Osteocyte (in vitro differentiated cells): ENCODE measurements at places on chromosomes 7 and 10. TPM values are rescaled to one million over a fixed set of nuclear protein-coding genes. Genes with fewer than 3 reads are reported as not detected.
A peak's percentile ranks its signal among the peaks of the same experiment; 100 is the strongest.

GRCh38 chr7:95622859-95623258 lies 26.5 kb upstream of the PDK4 start:
- no peaks in the 10 kb centered on the region for H3K36me3 ChIP-seq
- H3K4me1 ChIP-seq, result no peaks in the 10 kb centered on the region
- peaks cover 44% of the 10 kb centered on the region for H3K27me3 ChIP-seq
- no peak for DNase-seq
- H3K4me3 ChIP-seq, result no peak overlapping the region
- no peak overlapping the region for H3K27ac ChIP-seq

DNA sequence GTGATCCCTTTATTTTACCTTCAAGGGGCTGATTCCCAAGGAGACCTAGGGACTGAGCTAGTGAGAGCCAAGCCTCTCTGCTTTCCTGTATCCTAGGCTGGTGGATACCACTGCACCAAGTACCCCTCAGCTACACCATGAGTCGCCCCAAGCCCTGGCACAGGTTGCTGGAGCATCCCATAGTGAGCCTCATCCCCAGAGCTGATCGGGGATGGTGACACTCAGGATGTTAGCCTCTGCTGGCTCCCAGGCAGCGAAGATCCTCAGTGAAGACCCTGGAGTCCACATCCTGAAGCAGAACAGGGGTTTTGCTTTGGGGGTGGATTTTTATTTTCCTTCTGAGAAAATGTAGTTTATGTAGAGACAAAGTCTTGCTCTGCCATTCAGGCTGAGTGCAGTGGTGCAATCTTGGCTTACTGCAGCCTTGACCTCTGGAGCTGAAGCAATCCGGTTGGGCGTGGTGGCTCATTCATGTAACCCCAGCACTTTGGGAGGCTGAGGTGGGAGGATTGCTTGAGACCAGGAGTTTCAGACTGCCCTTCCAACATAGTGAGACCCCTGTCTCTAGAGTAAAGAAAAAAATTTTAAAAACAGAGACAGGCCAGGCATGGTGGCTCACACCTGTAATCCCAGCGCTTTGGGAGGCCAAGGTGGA lies 12.5 kb upstream of the ZNF212 start:
- no peak for DNase-seq
- H3K27ac ChIP-seq, result no peak overlapping the region
- no peak overlapping the region for H3K4me3 ChIP-seq
- H3K36me3 ChIP-seq, result peaks cover 12% of the 10 kb centered on the region
- H3K27me3 ChIP-seq, result no peaks in the 10 kb centered on the region

DNA sequence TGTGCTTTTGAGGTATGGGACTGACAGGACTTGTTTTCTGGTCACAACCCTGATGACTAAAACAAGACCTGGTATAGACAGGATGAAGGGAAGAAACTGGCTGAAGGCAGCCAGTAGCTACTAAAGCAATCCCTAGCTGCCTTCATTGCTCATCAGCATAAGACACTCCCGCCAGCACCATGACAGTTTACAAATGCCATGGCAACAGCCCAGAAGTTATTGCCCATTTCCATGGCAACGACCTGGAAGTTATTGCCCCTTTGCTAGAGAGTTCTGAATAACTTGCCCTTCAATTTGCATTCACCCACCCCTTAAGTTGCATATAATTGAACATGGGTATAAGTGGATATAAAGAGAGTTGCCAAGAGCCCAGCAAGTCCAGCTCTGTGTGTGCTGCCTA lies 169.6 kb upstream of the FAM171A1 start:
- no peak for DNase-seq
- no peak overlapping the region for H3K4me3 ChIP-seq
- H3K27me3 ChIP-seq, result no peaks in the 10 kb centered on the region
- no peaks in the 10 kb centered on the region for H3K4me1 ChIP-seq
- peaks cover 5% of the 10 kb centered on the region for H3K36me3 ChIP-seq
- H3K27ac ChIP-seq, result no peak overlapping the region

DNA sequence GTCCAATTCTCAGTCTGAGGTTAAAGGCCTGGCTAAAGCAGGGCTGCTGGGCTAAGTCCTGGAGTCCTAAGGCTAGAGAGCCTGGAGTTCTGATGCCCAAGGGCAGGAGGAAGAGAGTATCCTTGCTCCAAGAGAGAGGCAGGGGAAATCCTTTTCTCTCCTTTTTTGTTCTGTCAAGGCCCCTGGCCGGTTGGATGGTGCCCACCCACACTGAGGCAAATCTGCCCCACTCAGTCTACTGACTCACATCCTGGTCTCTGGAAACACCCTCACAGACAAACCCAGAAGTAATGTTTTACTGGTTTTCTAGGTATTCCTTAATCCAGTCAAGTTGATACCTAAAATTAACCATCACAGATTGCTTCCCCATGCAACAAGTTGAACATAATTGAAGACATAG lies 23.0 kb downstream of the ZNF518A start:
- no peak overlapping the region for H3K27ac ChIP-seq
- no peaks in the 10 kb centered on the region for H3K4me1 ChIP-seq
- no peak for DNase-seq
- no peak overlapping the region for H3K4me3 ChIP-seq
- no peaks in the 10 kb centered on the region for H3K27me3 ChIP-seq

DNA sequence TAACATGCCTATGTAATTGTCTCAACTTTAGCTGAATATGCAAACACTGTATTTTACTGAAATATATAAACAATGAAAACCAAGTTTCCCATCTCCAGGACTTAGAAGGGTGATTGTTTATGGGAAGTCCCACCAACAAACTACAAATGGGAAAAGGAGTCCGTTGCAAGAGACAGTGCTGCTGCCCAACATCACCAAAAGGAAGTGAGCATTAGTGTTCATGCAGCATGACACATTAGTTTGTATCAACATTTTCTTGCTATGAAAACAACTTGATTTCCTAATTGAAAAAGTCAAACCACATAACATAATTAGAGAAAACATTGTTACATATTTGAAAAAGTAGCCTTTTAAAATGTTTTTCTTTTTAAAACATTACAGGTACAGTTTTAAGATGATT lies 138.5 kb downstream of the ZNF438 start:
- no peak overlapping the region for H3K4me3 ChIP-seq
- H3K27me3 ChIP-seq, result no peaks in the 10 kb centered on the region
- peaks cover 16% of the 10 kb centered on the region for H3K4me1 ChIP-seq

DNA sequence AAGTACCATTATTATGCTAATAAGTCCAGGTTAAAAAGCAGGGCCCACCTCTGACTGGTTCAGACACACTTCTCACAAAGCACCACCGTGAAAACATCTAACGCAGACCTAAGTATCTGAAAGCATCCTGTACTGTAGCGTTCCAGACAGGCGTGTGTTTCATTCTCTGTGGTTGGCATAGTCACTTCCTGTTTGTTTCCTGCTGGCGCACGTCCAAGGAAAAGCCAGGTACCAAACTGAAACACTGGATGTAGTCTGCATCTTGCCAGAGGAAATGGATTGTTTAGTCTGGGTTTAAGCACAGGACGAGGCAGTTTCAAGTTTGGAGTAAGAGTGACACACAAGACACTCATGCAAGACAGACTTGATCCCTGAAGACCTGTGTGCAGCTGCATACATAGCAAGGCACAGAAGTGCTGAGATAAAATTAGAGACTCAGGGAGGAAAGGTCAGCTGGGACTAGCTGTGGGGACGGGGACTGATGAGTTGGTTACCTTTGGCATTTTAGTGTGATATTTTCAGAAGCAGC lies 23.3 kb downstream of the BPGM start:
- no peak for DNase-seq
- H3K4me3 ChIP-seq, result peak overlapping the region; percentile 3
- H3K36me3 ChIP-seq, result peaks cover 15% of the 10 kb centered on the region
- H3K27ac ChIP-seq, result peak overlapping the region; percentile 76

DNA sequence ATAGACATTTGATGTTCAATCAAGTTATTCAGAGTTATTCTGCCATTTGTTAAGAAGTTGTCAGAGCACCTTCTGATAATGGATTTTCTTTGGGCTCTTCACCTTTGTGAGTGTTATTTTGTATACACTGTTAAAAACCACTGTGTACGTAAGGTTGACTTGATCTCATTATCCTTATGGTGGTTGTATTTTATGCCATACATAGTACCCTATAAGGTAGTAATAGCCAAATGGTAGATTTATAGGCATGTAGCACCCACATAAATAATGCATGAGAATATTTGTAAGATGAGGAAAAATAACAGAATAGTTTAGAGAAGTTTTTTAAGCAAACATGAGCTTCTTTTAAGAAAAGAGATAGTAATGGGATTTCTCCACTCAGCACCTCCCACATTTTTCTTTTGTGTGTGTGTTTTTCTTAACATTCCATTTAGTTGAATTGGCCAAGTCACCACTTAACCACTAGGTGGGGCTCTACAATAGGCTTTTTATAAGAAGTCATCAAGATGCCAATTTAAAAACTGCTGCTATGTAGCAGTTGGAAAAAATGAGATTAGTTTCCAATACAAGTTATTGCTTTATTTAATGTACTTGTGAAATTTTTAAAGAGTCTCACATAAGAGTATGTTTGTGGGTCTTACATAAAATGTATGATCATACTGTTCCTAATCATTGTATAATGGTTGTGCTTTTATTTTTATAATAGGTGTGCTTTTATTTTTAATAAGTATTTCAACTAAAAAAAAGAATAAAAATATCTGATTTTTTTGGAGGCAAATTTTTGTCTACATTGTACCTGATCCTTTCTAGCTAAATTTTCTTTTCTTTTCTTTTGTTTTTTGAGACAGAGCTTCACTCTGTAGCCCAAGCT lies 41.1 kb upstream of the STMP1 start:
- no peak overlapping the region for H3K4me3 ChIP-seq
- peaks cover 23% of the 10 kb centered on the region for H3K36me3 ChIP-seq
- H3K4me1 ChIP-seq, result peaks cover 15% of the 10 kb centered on the region
- peak overlapping the region; percentile 27 for H3K27ac ChIP-seq
- no peaks in the 10 kb centered on the region for H3K27me3 ChIP-seq

- H3K4me1 ChIP-seq, result peaks cover 5% of the 10 kb centered on the region
- H3K36me3 ChIP-seq, result peaks cover 9% of the 10 kb centered on the region
- H3K27me3 ChIP-seq, result no peaks in the 10 kb centered on the region
- no peak overlapping the region for H3K4me3 ChIP-seq
- DNase-seq, result no peak
Observed at GRCh38 chr7:155788616-155789000, 23.7 kb downstream of the SHH start.

- H3K27me3 ChIP-seq, result no peaks in the 10 kb centered on the region
- no peak for DNase-seq
- no peak overlapping the region for H3K4me3 ChIP-seq
- H3K27ac ChIP-seq, result no peak overlapping the region
- H3K4me1 ChIP-seq, result no peaks in the 10 kb centered on the region
Observed at GRCh38 chr7:128307061-128307460, 36.6 kb downstream of the RBM28 start.

DNA sequence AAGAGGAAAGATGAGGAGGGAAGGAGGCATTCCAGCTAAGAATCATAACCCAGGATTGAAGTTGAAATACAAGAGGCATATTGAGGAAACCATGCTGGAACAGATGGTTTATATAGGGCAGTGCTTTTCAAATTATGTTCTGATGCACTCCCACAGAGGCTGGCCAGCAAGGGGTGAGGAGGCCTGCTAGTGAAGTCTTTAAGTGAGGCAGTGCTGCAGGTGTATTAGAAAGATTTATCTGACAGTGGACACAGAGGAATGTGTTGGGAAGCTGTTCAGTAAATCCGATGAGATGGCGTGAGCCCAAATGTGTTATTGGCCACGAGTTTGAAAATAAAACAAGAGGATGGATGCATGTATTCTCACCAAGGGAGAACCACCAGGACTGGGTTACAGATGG lies 28.6 kb downstream of the REEP3 start:
- H3K4me3 ChIP-seq, result no peak overlapping the region
- DNase-seq, result no peak
- H3K4me1 ChIP-seq, result peaks cover 38% of the 10 kb centered on the region
- H3K27me3 ChIP-seq, result no peaks in the 10 kb centered on the region
- H3K36me3 ChIP-seq, result peaks cover 17% of the 10 kb centered on the region

DNA sequence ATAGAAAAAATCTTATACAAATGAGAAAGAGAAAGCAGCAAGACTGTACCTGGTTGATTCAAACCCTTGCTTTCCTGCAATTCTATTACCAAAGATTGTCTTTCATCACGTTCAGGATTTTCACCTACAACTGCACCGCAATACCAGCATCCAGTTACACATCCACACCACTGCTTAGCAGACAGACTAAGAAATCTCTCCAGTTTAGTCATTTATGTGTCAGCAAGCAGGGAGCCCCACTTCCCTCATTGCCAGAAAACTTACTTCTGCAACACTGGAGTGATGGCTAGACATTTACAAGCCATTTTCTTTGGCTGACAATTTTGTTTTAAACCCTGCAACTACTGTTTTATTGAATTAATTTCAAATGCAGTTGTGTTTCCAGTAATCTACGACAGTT lies 359.6 kb upstream of the MEOX2 start:
- H3K36me3 ChIP-seq, result no peaks in the 10 kb centered on the region
- no peaks in the 10 kb centered on the region for H3K4me1 ChIP-seq
- no peak overlapping the region for H3K4me3 ChIP-seq
- H3K27ac ChIP-seq, result no peak overlapping the region
- no peak for DNase-seq

CDNF gene
- 1.0 and 2.9 TPM in 2 replicates for total RNA-seq

BLNK gene
- total RNA-seq, result not detected in 2 replicates
